SJSA1 (cell line): ENCODE measurements at places on chromosomes 5 and 9. TPM values are rescaled to one million over a fixed set of nuclear protein-coding genes. Genes with fewer than 3 reads are reported as not detected.

GRCh38 chr5:68515514-68515913, 300.0 kb downstream of the PIK3R1 start:
- DNase-seq, result no peak

- no peak for DNase-seq
These were observed 370.9 kb upstream of the WWC1 start for GRCh38 chr5:167920589-167920988.

DNA sequence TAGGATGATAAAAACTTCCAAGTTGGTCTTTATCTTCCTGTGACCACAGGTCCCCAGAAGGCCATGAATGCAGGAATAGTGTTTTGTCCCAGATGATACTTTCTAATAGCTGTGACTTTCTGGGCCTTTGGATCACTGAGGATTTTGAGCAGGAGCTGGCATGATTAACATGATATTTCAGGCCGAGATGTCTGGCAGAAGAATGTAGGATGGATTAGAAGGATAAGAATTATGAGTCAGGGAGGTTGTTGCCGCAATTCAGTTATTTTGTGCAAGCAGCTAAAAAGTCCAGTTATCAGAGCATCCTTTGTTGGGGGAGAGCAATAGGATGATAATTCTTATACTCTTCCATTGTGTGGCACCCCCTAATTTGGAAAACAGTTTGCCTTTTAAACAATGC, 189.7 kb downstream of the PSAT1 start:
- DNase-seq, result no peak

ZBED3 gene
- 0.09 and 0.29 TPM in 2 replicates for total RNA-seq

GRCh38 chr5:94159144-94159543, 417.7 kb upstream of the POU5F2 start:
- no peak for DNase-seq

MCTP1 gene
- 13.3 and 15.9 TPM in 2 replicates for total RNA-seq

- no peak for DNase-seq
These were observed 2.4 kb downstream of the POLR3G start for GRCh38 chr5:90477073-90477472.

DNA sequence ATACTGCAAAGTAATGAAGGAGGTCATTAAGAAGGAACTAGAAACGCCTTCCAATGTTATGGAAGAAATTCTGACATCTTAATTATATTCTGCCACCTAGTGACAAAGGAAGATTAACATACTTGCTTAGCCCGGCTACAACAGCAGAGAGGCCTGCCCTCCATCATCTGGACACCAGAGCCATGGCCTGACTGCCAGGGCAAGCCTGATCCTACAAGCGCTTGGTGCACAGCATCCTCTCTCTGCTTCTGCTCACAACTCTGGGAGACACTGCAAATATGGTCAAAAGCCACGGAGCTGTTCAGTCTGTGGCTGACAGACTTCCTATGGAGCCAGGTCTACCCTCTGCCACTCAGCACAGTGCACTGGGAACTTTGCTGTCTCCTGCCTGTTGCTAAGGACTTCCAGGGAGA, 87.3 kb upstream of the SLC44A1 start:
- DNase-seq, result no peak

KIF4B gene
- total RNA-seq, result not detected in 2 replicates

DNA sequence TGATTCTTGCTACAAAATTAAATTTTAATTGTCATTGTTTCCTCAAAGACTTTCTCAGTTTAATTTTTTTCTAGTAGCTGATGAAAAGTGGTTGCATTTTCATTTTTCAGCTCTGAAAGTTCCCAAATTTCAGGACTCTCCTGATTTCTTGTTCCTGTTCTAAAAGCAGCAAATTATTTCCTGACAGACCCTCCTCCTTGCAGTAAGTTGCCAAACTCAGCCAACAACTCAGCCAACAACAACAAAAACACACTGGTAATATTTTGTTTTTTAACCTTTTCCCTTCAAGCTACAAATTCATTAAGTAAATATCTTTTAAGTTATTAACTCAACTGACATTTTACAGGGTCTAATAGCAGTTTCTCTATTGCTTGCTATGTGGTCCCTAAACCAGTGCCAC, 487.8 kb upstream of the NUDT12 start:
- DNase-seq, result no peak
